ENCODE measurements at places on chromosomes 7 and 10. TPM values are rescaled to one million over a fixed set of nuclear protein-coding genes. Genes with fewer than 3 reads are reported as not detected.

DNA sequence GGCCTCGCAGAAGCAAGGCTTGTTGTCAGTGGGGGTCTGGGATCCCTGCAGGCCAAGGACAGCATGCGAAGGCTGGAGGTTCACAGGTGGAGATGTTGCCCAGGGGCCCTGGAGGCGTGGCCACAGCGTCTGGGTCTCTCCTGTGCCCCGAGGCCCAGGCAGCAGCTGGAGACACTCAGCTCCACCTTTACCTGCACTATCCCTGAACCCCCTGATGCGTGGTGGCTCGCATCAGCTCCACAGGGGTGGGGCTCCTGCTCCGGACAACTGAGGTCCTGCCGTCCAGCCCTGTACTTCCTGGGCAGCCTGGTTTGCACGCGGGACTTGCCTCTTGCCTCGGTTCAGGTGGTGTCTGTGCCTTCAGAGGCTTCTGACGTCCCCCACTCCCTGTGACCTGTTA is 54.6 kb upstream of the ZNF32 start:
- no peaks in the 10 kb centered on the region for H3K4me1 ChIP-seq
- no peak for DNase-seq
- H3K36me3 ChIP-seq: no peaks in the 10 kb centered on the region
- H3K4me3 ChIP-seq: no peak overlapping the region
- H3K27me3 ChIP-seq: peaks cover 44% of the 10 kb centered on the region
- H3K27ac ChIP-seq: no peak overlapping the region

GRCh38 chr7:30656006-30656957 is 26.0 kb downstream of the CRHR2 start:
- no peaks in the 10 kb centered on the region for H3K36me3 ChIP-seq
- H3K27ac ChIP-seq: no peak overlapping the region
- no peaks in the 10 kb centered on the region for H3K27me3 ChIP-seq
- no peak overlapping the region for H3K4me3 ChIP-seq
- H3K4me1 ChIP-seq: no peaks in the 10 kb centered on the region

- no peak for DNase-seq
- no peak overlapping the region for H3K27ac ChIP-seq
- no peaks in the 10 kb centered on the region for H3K36me3 ChIP-seq
- H3K4me3 ChIP-seq: no peak overlapping the region
- H3K4me1 ChIP-seq: no peaks in the 10 kb centered on the region
- H3K27me3 ChIP-seq: no peaks in the 10 kb centered on the region
Observed at GRCh38 chr10:19491166-19491565, 325.1 kb upstream of the PLXDC2 start.

GRCh38 chr7:118311121-118311836 is 86.8 kb downstream of the ANKRD7 start:
- DNase-seq: no peak
- no peaks in the 10 kb centered on the region for H3K4me1 ChIP-seq
- no peak overlapping the region for H3K4me3 ChIP-seq
- no peaks in the 10 kb centered on the region for H3K36me3 ChIP-seq
- no peak overlapping the region for H3K27ac ChIP-seq

Gene ABLIM1
- 13.8 TPM for total RNA-seq

Measured in PC-3 (cell line).